Activated naive CD8-positive, alpha-beta T cell treated with anti-CD3 and anti-CD28 coated beads, Interleukin-2, amount 50 U/mL, for 16 hours (primary cell): ENCODE measurements at places on chromosomes 7 and 10.
A peak's percentile ranks its signal among the peaks of the same experiment; 100 is the strongest.

- no peak for DNase-seq
These were observed 56.0 kb upstream of the ST8SIA6 start for GRCh38 chr10:17510242-17510908.

DNA sequence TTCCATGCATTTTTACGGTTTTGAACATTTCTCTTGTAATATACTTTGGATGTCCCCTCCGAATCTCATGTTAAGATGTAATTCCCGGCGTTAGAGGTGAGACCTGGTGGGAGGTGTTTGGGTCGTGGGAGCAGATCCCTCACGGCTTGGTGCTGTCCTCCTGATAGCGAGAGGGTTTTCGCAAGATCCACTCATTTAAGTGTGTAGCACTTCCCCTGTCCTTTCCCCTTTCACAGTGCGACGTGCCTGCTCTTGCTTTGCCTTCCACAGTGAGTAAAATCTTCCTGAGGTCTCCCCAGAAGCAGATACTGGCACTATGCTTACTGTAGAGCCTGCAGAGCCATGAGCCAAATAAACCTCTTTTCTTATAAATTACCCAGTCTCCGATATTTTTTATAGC, 6.6 kb downstream of the GPR141 start:
- no peak for DNase-seq

GRCh38 chr7:13057462-13058200, 370.2 kb downstream of the ARL4A start:
- DNase-seq = no peak

- DNase-seq = no peak
These were observed 160.1 kb downstream of the MTERF1 start for GRCh38 chr7:91720260-91720937.

GRCh38 chr10:116452338-116452720, 24.7 kb downstream of the PNLIPRP3 start:
- DNase-seq = no peak

GRCh38 chr10:102133373-102134195, 744 bp downstream of the PPRC1 start:
- DNase-seq = peak; percentile 48

DNA sequence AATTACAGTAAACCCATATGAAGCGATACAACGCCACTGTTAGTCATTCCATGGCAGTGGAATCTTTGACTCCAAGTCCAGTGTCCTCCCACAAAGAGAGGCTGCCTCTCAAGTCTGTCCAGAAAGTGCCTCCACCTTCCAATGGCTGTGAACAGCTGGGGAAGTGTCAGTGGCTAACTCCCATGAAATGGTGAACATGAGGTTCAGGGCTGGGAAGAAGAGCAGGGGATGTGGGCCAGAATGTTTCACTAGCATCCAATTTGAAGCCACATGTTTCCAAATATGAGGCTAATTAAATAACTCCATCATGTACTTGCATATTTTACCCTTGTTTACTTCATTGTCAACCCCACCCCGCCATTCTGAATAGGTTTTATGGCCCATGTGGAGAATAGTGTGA, 53.1 kb upstream of the CHST15 start:
- no peak for DNase-seq

- DNase-seq = no peak
These were observed 37.8 kb downstream of the MTPN start for GRCh38 chr7:135939261-135939812.

GRCh38 chr7:131586259-131586658, 29.8 kb upstream of the PODXL start:
- DNase-seq = no peak

DNA sequence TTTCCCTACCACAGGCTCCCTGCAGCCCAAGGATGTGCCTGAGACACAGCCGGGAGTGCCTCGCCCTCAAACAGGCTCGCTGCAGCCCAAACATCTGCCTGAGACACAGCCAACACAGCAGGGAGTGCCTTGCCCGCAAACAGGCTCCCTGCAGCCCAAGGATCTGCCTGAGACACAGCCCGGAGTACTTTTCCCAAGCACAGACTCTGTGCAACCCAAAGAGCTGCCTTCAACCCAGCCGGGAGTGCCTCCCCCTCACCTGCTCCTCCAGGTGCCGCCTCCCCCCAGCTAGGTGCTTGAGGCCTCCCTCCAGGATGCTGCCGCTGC, 42.9 kb downstream of the ANTXRL start:
- DNase-seq = no peak

DNA sequence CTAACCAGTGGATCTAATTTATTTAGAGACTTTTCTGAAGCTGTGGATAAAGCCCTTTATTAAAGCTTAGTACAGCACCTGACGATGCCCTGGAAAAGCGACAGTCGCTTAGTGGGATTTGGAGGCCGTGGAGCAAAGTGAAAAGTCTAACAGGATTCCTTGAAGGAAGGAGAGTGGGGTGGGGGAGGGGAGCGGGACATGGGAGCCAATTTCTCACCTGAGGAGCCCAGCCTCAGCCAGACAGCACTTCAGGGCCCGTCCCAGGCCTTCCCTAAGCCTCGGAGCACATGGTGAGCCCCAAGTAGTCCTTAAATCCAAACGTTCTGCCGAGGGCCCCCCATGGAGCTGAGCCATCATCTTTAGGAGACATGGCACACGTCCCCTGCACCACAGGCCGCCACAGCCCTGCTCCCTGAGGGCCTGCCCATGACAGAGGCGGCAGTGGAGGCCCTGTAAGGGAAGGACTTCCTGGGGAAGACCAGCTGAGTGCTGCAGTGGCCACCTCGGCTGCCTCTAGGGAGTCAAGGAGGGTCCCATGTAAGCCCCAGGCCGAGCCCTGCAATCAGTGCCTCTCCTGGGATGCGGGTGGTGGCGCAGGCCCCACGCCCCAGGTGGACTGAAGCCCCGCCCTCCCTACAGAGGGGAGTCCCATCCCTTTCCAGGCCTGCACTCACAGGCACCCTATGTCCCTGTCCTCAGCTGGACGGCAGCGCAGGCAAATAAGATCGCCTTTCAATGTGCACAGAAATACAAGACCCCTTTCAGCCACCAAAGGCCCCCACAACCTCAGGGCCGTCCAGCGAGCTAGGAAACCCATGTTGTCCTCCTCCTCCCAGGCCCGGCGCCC, 187.0 kb downstream of the MAD1L1 start:
- DNase-seq = no peak

DNA sequence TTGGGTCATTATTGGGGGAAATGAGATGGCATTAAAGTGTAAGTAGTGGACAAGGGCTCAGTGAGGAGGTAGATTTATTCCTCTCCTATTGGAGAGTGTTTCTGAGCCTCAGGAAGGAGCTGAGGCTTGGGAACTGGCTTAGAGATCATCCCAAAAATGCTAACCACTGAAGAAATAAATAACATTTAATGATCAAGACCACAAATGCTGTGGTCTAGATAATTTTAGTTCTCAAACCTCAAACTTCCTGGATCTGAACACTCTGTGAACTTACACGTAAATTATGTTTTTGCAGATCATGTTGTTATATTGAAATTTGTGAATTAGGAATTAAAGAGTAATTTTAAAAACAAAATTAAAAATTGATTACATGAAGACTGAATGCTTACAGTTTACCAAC, 27.3 kb downstream of the MDFIC start:
- no peak for DNase-seq

- no peak for DNase-seq
These were observed 137.7 kb downstream of the SEMA3C start for GRCh38 chr7:80781146-80781545.

DNA sequence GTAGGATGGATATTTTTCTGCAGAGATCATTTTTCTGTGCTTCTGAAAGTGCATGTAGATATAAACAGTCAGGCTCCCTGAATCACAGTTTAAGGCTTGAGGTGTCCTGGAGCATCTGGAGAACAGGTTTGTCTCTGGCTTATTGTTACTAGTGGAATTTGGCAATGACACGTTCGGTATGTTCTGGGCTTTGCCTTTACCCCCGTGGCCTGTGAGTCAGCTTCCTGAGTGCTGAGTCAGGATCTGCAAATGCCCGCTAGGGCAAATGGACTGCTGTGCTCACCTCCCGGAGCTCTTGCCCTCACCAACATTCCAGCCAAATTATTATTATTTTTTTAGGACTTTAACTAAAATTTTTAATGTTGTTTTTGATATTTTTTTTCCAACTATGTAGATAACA, 192.5 kb upstream of the PRSS1 start:
- no peak for DNase-seq

DNA sequence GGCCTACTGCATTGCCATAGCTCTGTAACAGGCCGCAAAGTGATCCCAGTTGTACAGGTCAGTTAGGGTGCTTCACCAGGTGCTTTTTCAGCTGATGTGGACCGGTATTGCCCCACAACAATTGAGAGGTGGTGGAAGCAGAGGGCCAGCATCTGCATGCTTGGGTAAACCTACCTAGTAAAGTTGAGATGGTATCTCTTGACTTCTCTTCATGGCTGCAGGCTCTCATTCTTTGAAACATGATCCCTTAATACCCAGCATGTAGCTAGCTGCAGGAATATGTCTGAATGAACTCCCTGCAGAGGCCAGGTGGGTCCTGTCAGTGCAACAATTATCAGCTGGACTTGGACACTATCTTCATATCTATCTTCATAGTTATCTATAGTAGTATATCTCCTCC, 60.7 kb upstream of the CCDC6 start:
- DNase-seq = no peak

GRCh38 chr10:24910574-24910973, 41.8 kb downstream of the PRTFDC1 start:
- DNase-seq = no peak

DNA sequence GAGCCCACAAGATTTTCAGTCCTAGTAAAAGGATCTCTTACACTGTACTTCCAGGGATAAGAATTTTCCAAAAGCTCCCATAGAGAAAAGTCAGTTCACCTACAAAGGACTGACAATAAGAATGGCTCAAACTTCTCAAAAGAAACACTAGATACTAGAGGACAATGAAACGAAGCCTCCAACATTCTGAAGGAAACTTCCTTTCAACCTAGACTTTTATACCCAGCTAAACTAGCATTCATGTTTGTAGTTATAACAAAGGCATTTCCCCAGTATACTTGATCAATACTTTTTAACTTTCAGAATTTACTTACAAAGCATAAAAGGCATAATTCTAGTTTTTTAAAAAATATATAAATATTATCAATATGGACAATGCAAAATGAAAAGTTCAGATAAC, 41.0 kb upstream of the DNAAF5 start:
- no peak for DNase-seq

- DNase-seq = no peak
These were observed 31.8 kb downstream of the CXCL12 start for GRCh38 chr10:44353128-44353390.

GRCh38 chr10:19825700-19826099, 9.5 kb downstream of the PLXDC2 start:
- DNase-seq = no peak

GRCh38 chr10:37732685-37733084, 124.7 kb downstream of the ZNF248 start:
- no peak for DNase-seq

GRCh38 chr7:87345962-87346371, 503 bp downstream of the CROT start:
- no peak for DNase-seq

DNA sequence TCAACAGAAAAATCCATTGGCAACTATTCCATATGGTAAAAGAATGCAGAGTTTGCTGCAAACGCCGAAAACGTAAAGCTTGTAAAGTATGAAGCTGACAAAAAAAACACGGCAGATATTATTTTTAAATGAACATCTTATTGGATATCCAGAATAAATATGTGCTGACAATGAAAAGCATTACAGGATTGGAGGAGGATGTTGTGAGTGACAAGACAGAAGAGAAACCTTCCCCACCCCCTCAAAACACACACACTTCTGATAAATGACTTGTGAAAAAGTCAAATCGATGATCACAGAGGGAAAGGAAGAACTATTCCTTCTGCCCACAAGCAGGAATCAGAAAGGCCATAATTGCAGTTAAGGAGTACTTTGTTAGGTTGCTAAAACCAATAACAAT, 14.6 kb downstream of the FAM131B start:
- DNase-seq = no peak

- peak; percentile 76 for DNase-seq
These were observed at the start of gene COPS6 for GRCh38 chr7:100088621-100089457. Gene COPS6 (plus strand): TSS chr7:100088969. CDS start chr7:100088991, 22 bp downstream.

GRCh38 chr7:111732923-111733322, 170.6 kb upstream of the IMMP2L start:
- no peak for DNase-seq

DNA sequence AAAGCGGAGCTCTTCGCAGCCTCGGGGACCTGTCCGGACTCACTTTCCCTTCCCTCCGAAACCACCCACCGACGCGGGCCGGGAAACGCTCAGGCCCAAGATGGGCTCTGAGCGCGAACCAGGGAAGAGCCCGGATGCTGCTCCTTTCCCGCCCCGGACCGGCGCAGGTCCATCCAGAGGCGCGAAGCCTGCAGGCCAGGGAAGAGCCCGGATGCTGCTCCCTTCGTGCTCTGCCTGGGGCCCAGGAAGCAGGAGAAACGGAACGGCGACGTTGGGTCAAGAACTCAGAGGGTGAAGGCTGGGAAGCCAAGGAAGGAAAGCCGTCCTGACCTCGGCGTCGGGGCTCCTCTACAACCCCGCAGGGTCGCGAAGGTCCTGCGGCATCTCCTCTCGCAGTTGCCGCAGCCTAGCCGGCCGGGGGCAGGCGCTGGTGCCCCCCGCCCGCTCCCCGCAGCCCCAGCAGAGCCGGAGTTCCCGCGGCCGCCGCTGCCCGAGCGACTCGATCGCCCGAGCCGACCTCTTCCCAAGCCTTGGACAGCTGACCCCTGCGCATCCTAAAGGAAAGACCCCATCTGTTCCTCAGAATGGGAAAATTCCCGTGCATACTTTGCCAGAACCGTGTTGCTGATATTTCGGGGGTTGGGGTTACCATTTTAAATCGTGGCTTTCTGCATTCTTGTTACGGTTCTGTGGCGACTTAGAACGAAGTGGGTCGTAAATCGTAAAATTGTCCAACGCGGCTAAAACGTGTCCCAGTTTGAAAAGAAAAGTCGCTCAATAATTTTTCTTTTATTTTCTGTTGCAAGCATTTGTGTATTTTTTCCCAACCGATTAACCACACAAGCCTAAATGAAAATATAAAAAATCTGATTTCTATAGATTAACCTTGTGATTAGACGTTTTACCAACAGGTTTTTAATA, 7.5 kb downstream of the HOXA1 start:
- no peak for DNase-seq

DNA sequence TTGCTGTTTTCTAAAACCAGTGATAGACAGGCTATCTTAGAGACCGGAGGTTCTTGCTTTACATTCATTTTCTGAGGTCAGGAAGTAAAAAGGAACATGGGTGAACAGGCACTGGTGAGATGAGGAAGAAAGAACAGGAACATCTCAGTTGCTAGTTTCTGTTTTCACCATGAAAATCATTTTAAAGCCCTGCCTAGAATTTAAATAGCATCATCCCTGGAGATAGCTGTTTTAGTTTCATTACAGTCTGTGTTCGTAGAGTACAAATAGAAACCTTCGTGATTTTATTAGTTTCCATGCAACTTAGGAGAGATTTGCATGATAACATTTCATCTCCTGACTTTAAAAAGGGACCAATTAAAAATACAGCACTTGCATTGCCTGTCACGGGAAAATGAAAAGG, 14.7 kb downstream of the KCNMA1 start:
- DNase-seq = no peak

- DNase-seq = no peak
These were observed 4.7 kb upstream of the COMTD1 start for GRCh38 chr10:75240329-75241076.

- DNase-seq = no peak
These were observed 82.4 kb downstream of the CREM start for GRCh38 chr10:35208949-35209613.

GRCh38 chr7:97770850-97771249, 39.0 kb downstream of the TAC1 start:
- no peak for DNase-seq
